GM12864 (cell line): ENCODE measurements at places on chromosomes 6 and 20.

DNA sequence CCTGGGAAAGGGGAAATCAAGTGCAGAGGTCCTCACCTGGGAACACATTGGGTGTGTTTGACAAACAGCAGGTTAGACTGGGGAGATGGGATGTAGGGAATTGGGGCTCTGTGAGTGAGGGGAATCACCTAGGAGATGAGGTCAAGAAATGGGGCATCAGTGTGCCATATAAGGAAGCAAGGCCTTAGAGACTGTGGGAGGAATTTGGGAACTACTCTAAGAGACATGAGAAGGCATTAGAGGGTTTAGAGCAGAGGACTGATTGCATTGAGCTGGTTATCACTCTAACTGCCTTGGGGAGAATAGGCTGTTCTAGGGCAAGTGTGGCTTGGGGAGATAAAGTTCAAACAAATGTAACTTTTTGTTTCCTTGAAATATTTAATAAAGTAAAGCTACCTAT lies 189.9 kb downstream of the EYA4 start:
- DNase-seq, result no peak

DNA sequence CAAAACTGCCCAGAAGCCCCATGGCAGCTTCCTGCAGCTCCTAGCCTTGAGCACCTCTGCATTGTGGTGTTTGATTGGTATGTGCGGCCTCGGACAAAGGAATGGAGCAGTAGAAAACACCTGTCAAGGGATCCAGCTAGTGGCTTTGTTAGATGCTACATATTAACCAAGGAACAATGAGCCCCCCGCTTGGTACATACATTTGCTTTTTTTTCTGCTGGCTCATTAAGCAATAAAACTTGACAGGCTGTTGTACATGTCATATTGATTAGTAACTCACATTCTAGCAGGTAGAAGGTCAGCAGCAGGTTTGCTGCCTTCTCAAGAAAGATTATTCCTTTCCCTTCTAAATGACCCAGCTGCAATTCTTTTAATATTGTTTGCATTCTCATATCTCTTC lies 937 bp downstream of the SPACA1 start:
- no peak for DNase-seq

DNA sequence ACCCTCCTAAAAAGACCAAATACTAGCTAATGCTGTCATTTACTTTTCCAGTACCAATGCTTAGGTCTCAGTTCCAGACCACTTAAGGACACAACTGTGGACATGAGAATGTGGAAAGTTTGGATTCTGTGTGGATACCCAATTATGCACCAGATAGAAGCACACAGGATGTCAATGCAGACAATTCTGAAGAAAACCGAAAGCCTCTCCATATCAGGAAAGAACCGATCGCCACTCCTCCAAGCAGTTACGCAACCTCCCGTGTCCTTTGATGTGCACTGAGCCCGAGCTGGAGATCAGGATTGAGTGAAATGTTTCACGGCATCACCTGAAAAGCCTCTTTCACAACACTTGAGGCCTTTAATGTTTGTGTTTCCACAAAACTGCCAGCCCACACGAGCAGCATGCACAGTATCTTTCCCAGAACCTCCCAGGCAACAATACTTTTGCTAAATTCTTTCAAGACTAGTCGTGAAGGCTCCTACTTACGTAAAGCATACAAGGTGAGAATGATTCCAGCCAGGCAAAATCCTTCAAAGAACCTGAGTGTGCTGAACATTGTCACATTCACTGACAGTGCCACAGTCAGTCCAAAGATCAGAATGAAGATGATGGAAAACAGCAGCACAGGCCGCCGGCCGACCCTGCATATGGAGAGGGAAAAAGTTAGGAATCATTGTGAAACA lies 47.0 kb downstream of the SLC22A23 start:
- DNase-seq, result no peak

GRCh38 chr6:170053966-170054661 lies 236.8 kb downstream of the DLL1 start:
- no peak for DNase-seq

- no peak for DNase-seq
Measured at GRCh38 chr20:48724891-48725554, 102.8 kb downstream of the PREX1 start.

DNA sequence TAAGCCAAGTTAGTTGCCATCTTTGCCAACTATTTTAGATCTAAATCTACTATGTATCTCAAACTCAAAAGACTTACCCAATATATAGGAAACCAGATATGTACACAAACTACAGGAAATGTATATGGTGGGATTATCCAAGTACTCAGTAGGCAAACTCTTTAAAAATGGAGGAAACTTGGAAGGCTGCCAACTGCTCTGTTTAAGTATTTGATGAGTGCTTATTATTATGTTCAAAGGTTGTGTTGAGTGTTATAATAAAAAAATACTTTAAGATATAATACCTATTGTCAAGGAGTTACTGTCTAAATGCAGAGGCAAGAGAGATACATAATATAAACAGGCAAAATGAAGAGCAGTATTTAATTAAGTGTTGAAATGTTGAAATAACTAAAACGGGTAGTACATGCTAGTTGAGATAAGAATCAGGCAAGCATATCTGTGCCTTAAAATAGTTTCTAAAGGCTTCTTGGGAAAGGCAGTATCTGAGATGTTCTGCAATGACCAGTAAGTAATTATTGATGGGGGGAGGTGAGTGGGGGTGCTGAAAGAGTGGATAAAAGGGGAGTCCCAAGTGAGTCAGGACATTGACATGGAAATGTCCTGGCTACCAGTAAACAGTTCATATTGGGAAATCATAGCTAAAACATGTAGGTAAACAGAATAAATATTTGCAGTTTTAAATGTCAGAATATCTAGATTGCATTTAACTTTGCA lies 6.5 kb upstream of the DST start:
- DNase-seq, result no peak

DNA sequence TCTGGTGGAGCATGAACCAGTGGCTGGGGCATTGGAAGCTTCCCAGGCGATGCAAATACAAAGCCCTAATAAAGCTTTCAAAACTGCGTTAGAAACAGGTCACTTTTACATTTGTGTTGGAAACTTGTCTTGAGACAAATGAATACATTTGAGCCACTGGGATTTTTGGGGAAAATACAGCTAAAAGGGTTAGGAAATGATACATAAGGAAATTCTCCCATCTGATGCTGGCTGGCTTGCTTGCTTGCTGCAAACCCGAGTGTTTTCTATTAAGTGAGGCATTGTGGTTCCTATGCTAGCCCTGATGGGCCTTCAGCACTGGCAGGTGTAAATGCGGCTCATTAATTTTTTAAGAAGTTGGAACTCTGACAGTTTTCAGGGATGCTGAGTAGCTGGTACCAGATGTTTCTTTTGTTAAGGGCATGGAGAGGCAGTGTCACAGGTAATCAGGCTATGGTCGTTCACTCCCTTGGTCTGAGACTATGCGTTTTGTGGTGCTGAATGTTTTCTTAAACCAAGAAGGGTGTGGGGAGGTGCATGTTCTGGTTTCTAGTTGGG lies 35.2 kb downstream of the RREB1 start:
- DNase-seq, result no peak

GRCh38 chr6:48628316-48628715 lies 517.3 kb upstream of the PTCHD4 start:
- no peak for DNase-seq

DNA sequence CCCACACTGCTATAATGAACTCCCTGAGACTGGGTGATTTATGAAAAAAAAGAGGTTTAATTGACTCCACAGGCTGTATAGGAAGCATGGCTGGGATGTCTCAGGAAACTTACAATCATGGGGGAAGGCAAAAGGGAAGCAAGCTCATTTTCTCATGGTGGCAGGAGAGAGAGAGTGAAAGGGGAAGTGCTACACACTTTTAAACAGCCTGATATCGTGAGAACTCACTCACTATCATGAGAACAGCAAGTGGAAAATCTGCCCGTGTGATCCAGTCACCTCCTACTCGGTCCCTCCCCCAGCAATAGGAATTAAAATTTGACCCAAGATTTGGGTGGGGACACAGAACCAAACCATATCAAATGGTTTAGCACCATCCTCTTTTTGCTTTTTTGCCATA lies 116.6 kb upstream of the CEP162 start:
- DNase-seq, result no peak

DNA sequence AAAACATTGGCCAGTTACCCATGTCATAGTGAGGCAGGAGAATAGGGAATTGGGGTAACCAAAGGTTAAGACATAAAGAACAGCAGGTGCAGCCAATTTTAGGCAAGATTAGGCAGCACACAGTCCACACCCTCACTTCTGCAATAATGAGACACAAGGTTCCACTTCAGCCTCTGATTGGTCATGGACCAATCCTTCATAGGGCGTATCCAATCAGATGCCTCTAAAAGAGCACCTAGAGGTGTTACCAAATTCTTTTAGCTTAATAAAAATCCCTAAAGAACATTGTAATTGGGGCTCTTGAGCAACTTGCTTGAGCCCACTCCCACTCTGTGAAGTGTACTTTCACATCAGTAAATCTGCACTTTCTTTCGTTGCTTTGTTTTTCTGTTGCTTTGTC lies 302.4 kb downstream of the PREX1 start:
- no peak for DNase-seq

DNA sequence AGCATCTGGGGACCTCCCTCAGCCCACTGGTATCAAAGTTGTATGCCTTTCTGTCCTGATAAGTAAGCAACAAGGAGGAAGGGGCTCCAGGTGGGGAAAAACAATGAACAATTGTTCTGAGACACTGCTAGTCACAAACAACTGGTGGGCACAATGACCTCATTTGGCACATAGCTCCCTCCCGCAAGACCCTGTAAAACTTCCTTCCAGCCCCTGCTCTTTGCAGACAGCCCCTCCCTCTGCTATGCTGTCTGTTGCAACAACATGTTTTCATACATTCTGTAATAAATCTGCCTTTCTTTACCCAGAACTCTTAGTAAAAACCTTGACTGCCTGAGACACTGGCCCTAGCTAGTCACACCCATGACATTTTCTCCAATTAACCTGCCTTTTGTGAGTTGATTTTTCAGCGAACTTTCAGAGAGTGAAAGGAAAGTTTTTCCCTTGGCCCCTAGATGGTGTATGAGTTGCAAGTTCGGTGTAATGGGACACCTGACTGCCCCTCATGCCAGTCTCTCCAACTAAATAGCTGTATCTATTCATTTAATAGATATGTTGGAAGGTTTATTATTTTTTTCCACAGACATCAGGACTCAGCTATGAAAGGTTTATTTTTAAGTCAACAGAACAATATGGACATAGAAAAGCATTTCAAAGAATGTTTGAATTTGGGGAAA lies 142.3 kb upstream of the SLC22A16 start:
- DNase-seq, result no peak

DNA sequence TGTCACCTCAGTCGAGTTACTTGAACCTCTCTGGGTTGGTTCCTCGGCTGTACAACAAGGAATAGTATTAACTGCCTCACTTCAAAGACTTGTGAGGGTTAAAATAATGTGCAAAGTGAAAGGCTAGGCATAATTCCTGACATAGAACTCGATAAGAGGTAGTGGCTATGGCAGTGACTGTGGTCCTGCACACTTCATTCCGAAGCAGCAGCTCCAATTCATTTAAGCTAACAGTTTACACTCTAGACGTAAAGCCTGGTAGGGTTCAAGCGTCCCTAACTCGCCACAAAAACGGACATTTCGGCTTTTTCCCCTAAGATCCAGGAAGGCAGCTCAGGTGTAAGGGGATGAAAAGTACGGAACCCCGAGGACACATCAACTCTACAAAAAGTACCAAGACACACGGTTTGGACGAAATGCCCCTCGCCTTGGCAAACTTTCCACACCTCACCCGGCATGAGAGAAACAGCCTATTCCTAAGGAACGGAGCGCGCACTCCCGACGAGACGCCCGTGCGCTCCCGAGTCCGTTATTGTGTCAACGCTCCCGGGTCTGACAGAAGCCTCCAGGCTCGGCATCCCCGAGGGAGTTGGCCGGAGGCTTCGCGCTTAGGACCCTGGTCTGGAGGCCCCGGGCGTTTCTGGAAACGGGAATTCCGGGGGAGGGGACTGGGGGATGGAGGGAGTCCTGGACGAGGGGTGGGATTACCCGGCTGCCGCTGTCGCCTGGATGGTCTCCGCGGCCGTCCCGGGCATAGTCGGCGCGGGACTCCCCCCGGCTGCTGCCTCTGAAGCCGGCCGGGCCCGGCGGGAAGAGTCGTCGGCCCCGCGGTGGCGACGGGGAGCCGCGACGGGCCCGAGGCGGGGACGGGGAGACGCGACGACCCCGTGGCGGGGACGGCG lies 937 bp downstream of the ZNF318 start:
- DNase-seq, result no peak

GRCh38 chr6:7087491-7087979 lies 20.2 kb upstream of the RREB1 start:
- DNase-seq, result no peak

- DNase-seq, result no peak
Measured at GRCh38 chr20:35237486-35237885, 11.0 kb downstream of the MMP24 start.

- no peak for DNase-seq
Measured at GRCh38 chr6:134502614-134503549, 185.0 kb upstream of the SGK1 start.

- DNase-seq, result no peak
Measured at GRCh38 chr20:17443131-17443858, 87.9 kb downstream of the BFSP1 start.

GRCh38 chr20:39269493-39270217 lies 307.5 kb downstream of the DHX35 start:
- no peak for DNase-seq

DNA sequence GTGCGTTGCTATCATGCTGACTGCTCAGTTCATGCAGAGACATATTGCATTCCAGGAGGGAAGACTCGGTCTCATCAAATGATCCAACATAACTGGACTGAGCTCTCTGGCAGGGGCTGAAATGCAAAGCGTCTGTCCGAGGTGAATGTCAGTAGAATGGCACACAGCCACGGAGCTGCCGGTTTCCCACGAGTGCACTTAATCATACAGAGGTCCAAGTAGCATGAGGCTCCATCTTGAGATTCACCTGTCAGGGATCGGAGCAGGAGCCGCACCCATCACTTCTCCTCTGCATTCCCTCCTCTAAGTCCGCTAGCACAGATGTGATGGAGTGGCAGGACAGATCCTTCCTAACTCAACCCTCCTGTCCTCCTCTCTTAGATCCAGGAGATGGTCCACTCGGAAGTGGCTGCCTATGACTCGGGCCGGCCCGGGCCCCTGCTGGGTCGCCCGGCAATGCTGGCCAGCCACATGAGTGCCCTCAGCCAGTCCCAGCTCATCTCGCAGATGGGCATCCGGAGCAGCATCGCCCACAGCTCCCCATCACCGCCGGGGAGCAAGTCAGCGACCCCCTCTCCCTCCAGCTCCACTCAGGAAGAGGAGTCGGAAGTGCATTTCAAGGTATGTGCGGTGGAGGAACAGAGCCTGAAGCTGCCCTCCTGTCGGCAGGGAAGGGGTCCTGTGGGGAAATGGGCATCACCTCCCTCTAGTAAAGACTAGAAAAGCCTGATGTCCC lies 135.9 kb downstream of the JPH2 start:
- no peak for DNase-seq

DNA sequence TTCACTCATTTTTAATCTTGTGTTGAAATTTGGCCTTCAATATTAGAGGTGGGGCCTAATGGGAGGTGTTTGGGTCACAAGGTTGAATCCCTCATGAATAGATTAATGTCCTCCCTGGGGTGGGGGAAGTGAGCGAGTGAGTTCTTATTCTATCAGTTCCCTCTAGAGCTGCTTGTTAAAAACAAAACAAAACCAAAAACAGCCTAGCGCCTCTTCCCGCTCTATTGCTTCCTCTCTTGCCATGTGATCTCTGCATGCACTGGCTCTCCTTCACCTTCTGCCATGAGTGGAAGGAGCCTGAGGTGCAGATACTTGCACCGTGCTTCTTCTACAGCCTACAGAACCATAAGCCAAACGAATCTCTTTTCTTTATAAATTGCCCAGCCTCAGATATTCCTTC lies 89.6 kb upstream of the SLC35F1 start:
- no peak for DNase-seq

GRCh38 chr6:16049168-16049567 lies 79.7 kb upstream of the MYLIP start:
- DNase-seq, result no peak
